IMR-90 (cell line): ENCODE measurements at places on chromosomes 5 and 9.

DNA sequence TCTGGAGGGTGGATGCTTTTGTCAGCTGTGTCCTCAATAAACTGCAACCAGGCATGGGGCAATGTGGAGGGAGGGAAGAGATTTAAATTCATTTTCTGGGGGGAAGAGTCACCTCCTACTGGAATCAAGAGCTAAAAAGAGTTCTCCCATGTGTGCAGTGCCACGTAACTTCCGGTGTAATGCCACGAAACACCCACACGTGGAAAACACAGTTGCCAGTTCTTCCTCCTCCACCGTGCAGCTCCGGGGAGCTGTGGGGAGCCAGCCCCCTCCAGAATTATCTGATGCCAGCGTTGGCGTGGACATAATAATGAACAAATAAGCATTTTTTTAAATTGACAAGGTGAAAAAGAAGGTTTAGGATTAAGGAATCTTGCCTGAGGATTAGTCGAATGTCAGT is 32.1 kb upstream of the MED10 start:
- no peak for DNase-seq

- DNase-seq, result peak; percentile 7
Observed at GRCh38 chr5:174446988-174447387, 277.4 kb upstream of the MSX2 start.

DNA sequence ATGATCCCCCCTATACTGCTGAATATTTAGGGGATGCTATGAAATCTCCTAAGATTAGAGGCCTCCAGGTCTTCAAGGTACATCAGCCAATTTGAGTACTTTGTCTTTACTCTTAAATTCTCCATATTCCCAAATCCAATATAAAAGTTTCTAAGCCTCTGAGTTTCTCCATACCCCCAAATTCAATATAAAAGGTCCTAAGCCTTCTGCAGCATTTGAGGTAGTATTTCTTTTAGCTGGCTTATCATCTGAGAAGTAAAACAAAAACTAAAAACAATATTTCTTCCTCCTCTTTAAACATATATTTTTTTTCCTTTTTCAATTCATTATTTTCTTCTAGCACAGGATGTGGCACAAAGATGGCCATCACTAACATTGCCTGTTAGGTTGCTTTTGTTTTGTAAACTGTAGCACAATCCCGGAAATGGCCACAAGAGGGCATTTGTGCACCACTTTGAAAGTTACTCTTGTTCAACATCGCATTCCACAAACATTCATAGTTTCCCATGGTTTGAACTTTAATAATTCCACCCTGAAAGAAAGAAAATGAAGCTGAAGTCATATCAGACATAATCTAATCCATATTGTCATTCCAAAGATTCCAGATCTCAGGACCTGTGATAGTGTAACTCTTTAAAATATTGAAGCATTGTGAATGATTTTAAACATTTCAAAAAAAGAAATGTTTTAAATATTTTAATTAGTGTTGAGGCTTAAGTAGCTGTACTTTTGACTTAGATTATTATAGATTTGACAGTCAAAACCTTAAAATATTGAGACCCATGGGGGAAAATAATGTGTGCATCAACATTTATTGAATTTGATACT is 21.0 kb upstream of the SCGB3A2 start:
- DNase-seq, result peak; percentile 56

- no peak for DNase-seq
Observed at GRCh38 chr5:169893571-169893970, 86.7 kb downstream of the INSYN2B start.

DNA sequence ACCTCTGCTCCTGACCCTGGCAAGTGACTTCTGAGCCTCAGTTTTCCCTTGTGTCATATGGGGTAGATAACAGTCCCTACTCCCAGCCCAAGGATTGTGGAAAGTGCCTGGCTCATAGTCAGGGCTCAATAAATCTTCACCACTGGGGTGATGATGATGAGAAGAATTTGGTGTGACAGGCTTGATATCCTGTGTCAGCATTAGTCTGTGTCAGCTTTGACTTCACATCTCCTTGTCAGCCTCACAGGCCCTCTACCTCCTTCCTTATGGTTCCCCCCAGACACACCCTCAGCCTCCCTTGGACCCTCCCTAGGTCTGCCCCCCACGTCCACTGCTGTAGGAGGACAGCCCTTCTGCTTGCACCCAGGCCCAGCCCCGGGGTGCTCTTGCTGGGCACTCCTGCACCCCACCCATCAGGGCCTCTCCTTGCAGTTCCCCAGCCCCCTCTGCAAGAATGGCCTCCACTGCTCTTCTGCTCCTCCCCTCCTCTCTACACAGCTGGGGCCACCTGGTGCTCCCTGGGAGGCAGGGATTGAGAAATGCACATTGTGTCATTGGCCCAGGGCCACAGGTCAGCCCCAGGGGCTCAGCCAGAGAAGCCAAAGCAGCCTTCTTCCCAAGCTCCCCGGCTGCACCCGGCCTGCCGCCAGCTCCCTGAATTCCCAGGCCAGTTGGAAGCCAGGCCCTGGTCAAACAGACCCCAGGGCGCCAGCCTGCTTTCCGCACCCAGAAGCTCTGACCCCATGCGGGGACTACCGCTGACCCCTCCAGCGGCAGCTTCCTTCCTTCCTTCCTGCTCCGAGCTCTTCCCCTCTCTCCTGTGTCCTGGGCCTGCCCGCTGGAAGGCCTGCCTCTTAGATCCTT is 7.7 kb downstream of the FGFR4 start:
- peak; percentile 84 for DNase-seq
